NCI-H1417 (cell line): ENCODE measurements at places on chromosomes 16 and 17.

- peak; percentile 73 for DNase-seq
Observed at GRCh38 chr16:54931120-54932014, 702 bp downstream of the IRX5 start.

- DNase-seq = no peak
Observed at GRCh38 chr17:29615492-29616299, 7.0 kb downstream of the CORO6 start.

GRCh38 chr17:4607773-4608187 lies 23.5 kb downstream of the SMTNL2 start:
- DNase-seq = no peak

DNA sequence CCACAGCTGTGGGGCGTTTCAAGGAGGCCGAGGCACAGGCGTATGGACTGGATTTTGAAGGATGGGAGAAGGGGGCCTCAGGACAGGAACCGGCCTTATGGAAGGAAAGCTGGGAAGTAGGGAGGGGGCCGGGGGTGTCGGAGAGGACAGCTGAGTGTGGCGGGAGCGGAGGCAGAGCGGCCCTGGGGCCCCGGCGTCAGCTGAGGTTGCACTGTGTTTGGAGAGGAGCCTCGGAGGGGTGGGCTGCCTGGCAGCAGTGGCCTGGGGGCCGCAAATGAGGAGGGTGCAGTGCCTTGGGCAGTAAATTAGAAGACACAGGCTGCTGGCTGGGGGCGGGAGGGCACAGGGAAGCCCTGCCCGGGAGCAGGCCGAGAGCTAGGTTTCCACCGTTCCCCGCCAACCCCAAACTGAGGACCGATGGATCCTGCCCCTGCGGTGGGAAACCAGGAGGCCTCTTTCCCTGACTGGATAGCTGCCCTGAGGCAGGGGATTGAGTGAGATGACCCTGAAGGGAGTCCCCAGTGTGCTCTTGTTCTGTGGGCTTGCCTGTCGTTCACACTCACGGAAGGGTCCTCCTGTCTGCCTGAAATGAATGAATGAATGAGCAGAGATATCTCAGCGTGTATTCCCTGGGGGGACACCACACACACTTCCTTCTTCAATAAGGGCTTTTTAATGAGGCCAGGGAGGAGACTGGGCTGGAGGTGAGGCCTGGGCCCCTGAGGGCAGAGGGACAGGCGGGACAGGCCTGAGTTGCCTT lies 18.4 kb downstream of the FOXJ1 start:
- no peak for DNase-seq

DNA sequence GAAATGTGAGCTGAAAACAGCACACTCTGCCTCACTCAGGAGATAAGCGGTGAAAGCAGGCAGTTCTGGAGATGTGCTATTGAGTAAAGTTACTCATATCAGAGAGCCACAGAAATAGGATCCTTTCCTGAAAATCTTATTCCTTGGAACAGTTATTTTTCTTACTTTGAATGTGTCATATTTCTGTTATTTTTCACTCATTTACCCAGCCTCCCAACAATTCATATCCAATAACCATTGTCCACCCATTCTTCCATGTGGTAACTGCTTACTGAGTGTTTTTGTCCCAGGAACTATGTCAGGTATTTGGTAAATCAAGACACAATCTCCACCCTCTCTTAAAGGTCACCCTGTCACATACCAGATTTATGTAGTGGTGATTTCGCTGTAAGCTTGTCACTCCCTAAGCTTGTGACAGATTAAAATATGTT lies 144.9 kb downstream of the PARN start:
- DNase-seq = no peak

GRCh38 chr17:17767154-17767869 lies 69.5 kb downstream of the SREBF1 start:
- DNase-seq = no peak
